Thoracic aorta (tissue), 2 donors: ENCODE measurements at places on chromosomes 3 and 15. TPM values are rescaled to one million over a fixed set of nuclear protein-coding genes. Genes with fewer than 3 reads are reported as not detected.

DNA sequence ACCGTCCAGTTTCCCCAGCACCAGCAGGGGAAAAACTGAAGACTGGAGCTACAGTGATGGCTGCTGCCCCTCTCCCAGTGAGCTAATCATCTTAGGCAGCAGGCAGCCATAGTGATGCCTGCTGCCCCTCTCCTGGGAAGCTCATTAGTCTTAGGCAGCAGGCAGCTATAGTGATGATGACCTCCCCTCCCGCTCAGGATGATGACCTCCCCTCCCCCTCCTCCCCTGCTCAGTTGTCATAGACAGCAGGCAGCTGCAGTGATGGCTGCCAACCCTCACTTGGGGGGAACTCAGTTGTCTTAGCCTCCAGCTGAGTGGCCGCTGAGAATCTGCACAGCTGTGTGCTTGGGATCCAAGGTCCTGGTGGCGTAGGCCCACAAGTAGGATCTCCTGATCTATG lies 80.9 kb upstream of the MANF start:
- no peak overlapping the region for H3K4me3 ChIP-seq
- H3K27ac ChIP-seq, result no peak overlapping the region
- H3K4me1 ChIP-seq, result no peaks in the 10 kb centered on the region
- DNase-seq, result no peak

DNA sequence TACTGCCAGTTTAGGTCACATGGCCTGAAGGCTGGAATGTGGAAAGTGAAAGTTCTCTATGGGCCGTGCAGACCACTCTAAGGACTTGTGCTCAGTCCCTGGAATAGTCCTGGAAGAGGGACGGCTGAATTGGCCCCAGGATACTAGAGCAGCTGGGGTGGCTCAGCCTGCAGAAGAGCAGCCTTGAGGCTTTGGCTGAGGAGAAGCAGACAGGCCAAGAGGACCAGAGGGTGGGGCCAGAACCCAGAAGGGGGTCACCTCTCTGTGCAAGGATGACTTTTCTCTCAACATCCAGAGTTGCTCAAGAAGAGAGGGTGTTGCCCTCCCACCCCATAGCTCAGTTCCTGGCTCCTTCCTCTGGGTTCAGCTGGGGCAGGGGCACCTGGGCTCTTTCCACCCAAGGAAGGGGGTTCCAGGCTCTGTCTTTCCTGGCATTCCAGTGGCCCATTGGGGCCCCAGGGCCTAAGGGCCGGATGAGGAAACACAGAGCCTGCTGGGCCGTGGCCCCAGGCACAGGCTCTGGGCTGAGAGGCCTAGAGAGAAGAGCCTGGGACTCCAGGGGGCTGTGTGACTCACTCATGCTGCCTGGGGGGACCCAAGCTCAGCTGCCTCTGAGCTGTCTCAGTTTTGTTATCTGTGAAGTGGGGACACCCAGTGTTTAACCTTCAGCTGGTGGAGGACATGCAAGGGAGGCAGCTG lies 8.5 kb upstream of the FBLN2 start:
- H3K27me3 ChIP-seq, result no peaks in the 10 kb centered on the region
- H3K4me3 ChIP-seq, result no peak overlapping the region
- H3K4me1 ChIP-seq, result no peaks in the 10 kb centered on the region
- DNase-seq, result no peak
- H3K36me3 ChIP-seq, result no peaks in the 10 kb centered on the region

DNA sequence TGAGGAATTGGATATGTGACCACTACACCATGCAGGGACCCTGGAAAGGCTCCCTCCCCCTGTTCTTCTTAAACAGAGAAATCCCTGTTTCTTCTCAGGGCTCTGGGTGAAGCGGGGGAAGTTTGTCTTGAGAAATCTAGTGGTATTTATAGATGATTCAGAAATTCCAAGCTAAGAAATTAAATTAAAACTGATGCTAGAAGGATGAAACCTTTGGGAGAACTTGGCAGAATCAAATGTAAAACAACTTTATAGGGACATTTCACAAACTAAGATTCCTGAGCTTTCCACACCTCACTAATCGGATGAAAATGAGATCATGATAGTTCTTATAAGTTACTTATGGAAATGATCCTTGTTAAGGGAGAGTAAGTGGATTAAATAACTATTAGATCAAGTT lies 54.2 kb downstream of the FBXL2 start:
- no peak overlapping the region for H3K27ac ChIP-seq
- no peak for DNase-seq
- no peaks in the 10 kb centered on the region for H3K27me3 ChIP-seq
- no peaks in the 10 kb centered on the region for H3K4me1 ChIP-seq

The JMJD7 gene
- total RNA-seq, result 11.3 TPM

DNA sequence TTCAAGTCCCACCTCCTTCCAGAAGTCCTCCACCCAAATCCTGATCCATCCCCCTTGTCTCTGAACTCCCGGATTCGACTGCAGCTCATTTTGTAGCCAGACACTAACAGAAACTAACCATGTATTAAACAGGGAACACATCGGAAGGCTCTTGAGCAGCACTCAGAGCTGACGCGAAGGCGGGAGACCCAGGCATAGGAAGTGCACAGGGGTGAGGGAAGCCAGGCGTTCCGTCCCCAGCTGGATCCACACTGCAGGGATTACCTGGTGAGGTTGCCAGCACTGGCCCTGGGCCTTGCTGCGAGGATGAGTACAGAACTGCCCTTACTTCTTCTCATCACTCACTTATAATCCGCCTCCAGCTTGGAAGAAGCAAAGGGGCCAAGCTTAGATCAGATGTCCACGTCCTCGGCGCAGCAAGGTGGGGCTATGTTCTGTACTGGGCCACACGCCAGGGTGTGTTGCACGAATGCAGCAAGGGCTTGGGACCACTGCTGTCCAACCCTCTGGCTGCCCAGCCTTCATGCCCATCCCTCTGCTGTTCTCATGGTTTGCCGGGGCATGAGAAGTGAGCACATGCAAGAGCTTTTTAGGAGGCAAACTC lies 124.2 kb upstream of the SMAD3 start:
- H3K4me1 ChIP-seq, result no peaks in the 10 kb centered on the region
- no peaks in the 10 kb centered on the region for H3K27me3 ChIP-seq
- no peak overlapping the region for H3K4me3 ChIP-seq

- H3K4me3 ChIP-seq, result no peak overlapping the region
- DNase-seq, result no peak
- H3K36me3 ChIP-seq, result peaks cover 12% of the 10 kb centered on the region
- no peaks in the 10 kb centered on the region for H3K4me1 ChIP-seq
Measured at GRCh38 chr15:82231233-82231632, 31.3 kb downstream of the EFL1 start.

- H3K27me3 ChIP-seq, result no peaks in the 10 kb centered on the region
- H3K4me3 ChIP-seq, result no peak overlapping the region
- H3K4me1 ChIP-seq, result peaks cover 33% of the 10 kb centered on the region
- no peak for DNase-seq
Measured at GRCh38 chr3:177483182-177483967, 286.1 kb upstream of the TBL1XR1 start.

- peaks cover 31% of the 10 kb centered on the region for H3K4me1 ChIP-seq
- no peak for DNase-seq
- no peaks in the 10 kb centered on the region for H3K36me3 ChIP-seq
Measured at GRCh38 chr3:111926266-111926676, 52.6 kb upstream of the ABHD10 start.

GRCh38 chr3:137024348-137024747 lies 66.6 kb downstream of the IL20RB start:
- no peak overlapping the region for H3K4me3 ChIP-seq
- no peak for DNase-seq
- H3K27ac ChIP-seq, result no peak overlapping the region
- H3K27me3 ChIP-seq, result no peaks in the 10 kb centered on the region
- no peaks in the 10 kb centered on the region for H3K36me3 ChIP-seq

DNA sequence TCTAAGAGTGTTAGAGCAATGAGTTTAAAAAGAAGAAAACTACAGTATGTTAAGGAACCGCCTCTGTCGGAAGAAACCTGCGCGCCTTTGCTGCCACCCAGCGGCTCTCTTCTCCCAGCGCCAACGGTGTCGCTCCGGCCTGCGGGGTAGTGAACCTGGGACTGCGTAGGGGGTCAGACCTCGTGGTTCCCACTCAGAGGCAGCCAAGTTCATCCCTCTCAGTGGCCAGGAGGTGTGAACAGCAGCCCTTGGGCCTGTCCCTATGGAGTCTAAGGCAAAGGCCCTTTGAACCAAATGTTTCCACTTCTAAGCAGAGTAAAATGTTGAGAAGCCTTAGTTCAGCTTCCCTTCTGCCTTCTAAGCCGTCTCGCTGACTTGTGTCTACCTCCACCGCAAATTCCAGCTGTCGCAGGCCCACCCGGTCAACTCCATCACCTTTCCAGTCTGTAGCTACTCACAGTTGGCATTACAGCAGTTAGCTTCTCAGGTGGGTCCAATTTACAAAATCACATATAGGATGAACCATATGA lies 980 bp upstream of the RAB27A start:
- DNase-seq, result peak; percentile 31
- H3K27ac ChIP-seq, result peak overlapping the region; percentile 97
- peak overlapping the region; percentile 96 for H3K4me3 ChIP-seq
- H3K27me3 ChIP-seq, result no peaks in the 10 kb centered on the region

DNA sequence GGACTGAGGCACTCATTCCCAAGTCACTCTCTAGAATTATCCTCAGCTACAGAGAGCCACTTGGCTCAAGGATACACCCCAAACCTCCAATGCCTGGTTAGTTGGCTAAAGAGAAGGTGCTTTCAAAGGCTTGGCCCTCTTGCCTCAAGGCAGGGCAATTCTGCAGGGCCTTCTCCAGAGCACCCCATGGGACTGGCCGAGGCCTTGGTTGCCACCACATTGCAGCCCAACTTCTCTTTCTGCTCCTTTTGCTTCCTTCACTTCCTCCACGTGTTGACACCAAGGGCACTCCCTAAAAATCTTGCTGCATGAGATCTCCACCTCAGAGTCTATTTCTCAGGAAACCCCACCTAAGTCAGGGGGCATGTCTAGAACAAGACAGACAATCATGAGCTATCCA lies 36.7 kb downstream of the MEGF11 start:
- no peaks in the 10 kb centered on the region for H3K4me1 ChIP-seq
- no peak overlapping the region for H3K4me3 ChIP-seq

DNA sequence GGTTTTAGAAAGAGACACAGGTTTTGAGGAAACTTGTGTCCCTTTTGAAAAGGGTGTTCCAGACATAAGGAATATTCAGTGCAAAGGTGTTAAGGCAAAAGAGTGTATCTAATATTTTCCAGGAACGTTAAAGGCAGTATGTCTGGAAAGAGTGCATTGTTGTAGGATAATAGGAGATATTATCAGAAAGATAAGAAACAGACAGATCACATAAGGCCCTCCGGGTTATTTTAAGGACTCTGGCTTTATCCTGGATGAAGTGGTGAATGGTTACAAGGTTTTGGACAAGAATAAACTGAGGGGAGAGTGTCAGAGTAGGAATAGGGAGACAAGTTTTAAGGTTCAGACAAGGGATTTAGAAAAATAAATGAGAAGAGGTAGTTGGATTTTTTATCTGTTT lies 493.7 kb upstream of the GRM7 start:
- H3K4me1 ChIP-seq, result no peaks in the 10 kb centered on the region
- H3K27me3 ChIP-seq, result no peaks in the 10 kb centered on the region
- no peak for DNase-seq
- no peak overlapping the region for H3K4me3 ChIP-seq

GRCh38 chr15:86229936-86230335 lies 150.3 kb downstream of the AGBL1 start:
- no peaks in the 10 kb centered on the region for H3K27me3 ChIP-seq
- no peaks in the 10 kb centered on the region for H3K4me1 ChIP-seq
- no peak overlapping the region for H3K27ac ChIP-seq
- DNase-seq, result no peak
- H3K36me3 ChIP-seq, result no peaks in the 10 kb centered on the region
- no peak overlapping the region for H3K4me3 ChIP-seq

DNA sequence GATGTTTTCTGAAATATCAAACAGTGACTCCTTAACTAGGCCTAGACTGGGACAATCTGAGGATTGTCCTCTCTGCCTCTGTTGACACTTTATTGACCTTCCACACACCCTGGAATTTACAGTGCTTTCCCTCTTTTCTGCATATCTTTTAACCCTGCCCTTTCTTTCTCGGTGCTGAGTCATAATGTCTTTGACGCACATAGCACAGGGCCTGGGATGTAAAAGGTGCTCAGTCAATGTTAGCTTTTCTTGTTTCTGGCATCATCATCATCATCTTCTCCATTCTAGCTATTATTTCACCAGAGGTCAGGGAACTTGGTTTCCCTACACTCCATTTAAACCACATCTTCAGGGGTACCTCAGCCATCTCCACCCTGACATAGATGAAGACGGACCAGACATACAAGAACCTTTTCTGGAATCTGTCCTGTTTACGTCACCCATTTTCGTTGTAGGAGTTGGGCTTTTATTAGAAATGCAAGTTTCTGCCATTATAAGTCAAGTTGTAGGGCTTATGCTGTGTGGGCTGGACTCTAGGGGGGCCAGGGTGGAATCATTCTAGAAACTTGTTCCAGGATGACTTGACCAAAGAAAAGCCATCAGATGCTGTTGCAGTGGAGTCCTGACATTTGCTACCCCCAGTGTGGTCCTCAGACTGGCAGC lies 46.6 kb downstream of the ZBTB38 start:
- no peaks in the 10 kb centered on the region for H3K27me3 ChIP-seq
- peaks cover 3% of the 10 kb centered on the region for H3K36me3 ChIP-seq
- H3K4me1 ChIP-seq, result peaks cover 84% of the 10 kb centered on the region
- no peak overlapping the region for H3K4me3 ChIP-seq
- DNase-seq, result no peak
- peak overlapping the region; percentile 87 for H3K27ac ChIP-seq

GRCh38 chr15:94164202-94164807 lies 67.1 kb upstream of the MCTP2 start:
- H3K27ac ChIP-seq, result no peak overlapping the region
- no peak overlapping the region for H3K4me3 ChIP-seq
- no peaks in the 10 kb centered on the region for H3K4me1 ChIP-seq

DNA sequence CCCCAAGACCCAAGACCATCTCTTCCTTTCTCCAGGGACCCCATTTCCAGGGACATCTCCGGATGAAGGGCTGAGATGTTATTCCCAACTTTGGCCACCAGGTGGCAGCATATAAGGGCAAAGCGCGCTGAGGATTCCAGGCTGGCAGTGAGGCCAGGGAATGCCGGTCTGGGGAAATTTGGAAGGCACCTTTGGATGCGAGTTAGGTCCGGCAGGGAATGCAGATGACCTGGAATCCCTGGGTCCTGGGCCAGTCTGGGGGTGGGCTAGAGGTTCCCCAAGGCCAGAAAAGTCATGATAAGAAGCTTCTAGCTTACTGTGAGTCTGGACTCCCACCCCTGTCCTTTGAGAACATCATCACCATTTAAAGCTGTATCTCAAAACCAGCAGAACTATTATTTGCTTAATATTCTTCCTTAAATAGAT lies 1.6 kb upstream of the CHST13 start:
- H3K27ac ChIP-seq, result no peak overlapping the region
- peaks cover 4% of the 10 kb centered on the region for H3K4me1 ChIP-seq
- no peak for DNase-seq
- no peak overlapping the region for H3K4me3 ChIP-seq

GRCh38 chr3:13548696-13549622 lies at the start of gene FBLN2:
TSS of gene FBLN2 (plus strand) at chr3:13549125. CDS start at chr3:13570356, 21,231 bp downstream.
- H3K27me3 ChIP-seq, result peaks cover 8% of the 10 kb centered on the region
- no peak for DNase-seq
- H3K36me3 ChIP-seq, result no peaks in the 10 kb centered on the region
- peak within 1 kb of the TSS; percentile 61 for H3K27ac ChIP-seq
- H3K4me3 ChIP-seq, result peak within 1 kb of the TSS; percentile 64

GRCh38 chr3:177611752-177612334 lies 414.6 kb upstream of the TBL1XR1 start:
- no peaks in the 10 kb centered on the region for H3K36me3 ChIP-seq
- peaks cover 6% of the 10 kb centered on the region for H3K4me1 ChIP-seq
- no peaks in the 10 kb centered on the region for H3K27me3 ChIP-seq
- H3K4me3 ChIP-seq, result no peak overlapping the region
- DNase-seq, result no peak
- H3K27ac ChIP-seq, result no peak overlapping the region

- H3K4me3 ChIP-seq, result no peak overlapping the region
- no peak overlapping the region for H3K27ac ChIP-seq
- no peaks in the 10 kb centered on the region for H3K36me3 ChIP-seq
- peak; percentile 8 for DNase-seq
- no peaks in the 10 kb centered on the region for H3K4me1 ChIP-seq
- no peaks in the 10 kb centered on the region for H3K27me3 ChIP-seq
Measured at GRCh38 chr3:112734736-112735350, 93.9 kb upstream of the CCDC80 start.

The SOX14 gene
- not detected for total RNA-seq
